ENCODE measurements at places on chromosomes 5 and 9.

DNA sequence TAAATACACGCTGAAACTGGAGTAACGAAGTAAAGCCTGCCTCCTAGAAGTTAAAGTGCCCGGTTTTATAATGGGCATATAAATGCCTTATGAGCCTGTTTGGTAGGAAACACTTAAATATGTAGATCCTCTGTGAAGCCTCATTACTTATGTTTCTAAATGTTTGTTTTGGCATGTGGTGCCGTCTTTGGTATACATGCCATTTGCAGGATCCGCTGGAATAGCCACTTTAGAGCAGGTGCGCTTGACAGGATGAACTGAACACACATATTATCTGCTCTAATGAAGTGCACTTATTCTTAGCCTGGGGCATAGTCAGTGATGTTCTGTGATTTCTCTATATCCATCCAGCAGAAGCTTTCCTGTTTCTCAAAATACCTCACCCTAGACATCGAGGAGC, 778.1 kb upstream of the WWC1 start:
- no peak for DNase-seq

- no peak for DNase-seq
Measured at GRCh38 chr9:72089451-72090130, 29.2 kb upstream of the C9orf57 start.

DNA sequence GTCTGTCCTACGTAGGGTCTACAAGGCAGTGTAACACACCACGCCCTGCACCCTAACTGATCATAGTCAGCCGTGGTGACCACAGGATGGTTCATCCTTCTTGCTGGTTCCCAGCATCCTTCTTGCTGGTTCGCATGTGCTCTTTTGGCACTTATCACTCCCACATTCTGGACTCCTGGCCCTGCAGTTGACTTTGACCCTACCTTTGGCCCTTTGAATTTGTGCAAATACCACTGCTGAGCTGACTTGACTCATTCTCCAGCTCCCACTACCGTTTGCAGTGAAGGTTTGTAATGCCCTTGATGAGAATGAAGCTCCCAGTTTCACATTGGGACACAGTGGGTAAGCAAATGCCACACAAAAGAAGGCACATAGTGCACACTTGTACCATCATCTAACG, 33.8 kb downstream of the PALM2AKAP2 start:
- DNase-seq = no peak

GRCh38 chr5:96577909-96578308, 84.3 kb upstream of the CAST start:
- peak; percentile 67 for DNase-seq

DNA sequence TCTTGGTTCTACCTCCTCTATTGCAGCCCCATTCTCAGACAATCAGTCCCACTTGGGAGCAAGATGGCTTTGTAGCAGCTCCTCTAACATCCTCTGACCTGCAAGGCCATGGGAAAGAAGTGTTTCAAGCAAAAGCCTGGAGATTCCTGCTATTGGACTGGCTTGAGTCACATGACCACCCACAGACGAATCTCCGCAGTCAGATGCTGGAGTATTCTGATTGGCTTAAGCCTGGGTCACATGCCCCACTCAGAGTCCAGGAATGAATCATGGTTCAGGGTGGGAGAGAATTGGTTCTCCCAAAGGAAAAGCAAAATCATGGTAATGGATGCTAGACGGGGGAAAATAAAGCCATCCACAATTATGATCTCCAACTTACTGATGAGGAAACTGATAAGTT, 22.6 kb upstream of the LMX1B start:
- DNase-seq = no peak

DNA sequence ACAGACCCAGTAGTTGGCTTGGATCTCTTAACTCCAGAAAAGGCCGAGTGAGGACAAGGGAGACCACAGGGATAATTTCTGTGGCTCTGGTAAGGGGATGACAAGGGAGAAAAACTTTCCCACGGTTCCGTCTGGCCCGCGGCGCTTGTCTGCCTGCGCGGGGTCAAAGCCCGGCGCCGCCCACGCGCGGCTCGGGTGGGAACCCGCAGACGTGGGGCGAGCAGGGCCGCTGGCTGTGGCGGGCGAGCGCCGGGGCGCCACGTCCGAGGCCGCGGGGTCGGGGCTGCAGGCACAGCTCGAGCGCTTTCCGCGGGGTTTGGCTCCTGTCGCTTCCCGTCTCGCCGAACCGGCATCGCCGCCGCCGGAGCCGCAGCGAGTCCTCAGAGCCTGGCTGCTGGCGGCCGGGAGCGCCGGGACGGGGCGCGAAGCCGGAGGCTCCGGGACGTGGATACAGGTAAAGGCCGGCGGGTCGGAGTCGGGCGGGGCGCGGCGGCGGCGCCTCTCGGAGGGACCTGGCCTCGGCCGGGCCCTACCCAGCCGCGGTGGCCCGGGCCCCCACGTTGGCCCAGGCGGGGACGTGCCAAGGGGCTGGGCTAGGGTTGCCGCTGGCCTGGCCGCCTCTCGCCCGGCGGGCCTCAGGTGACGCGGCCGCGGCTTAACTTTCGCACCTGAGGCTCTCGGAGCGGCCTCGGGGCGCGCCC, at the start of gene RNF180:
Gene RNF180 (plus strand): TSS at position 344 of the 701 bp plus-strand sequence. CDS start 34,965 bp downstream, outside the sequence.
- DNase-seq = peak; percentile 36
